Renal cortical epithelial cell (primary cell): ENCODE measurements at places on chromosomes 1 and 21.
A peak's percentile ranks its signal among the peaks of the same experiment; 100 is the strongest.

- DNase-seq: peak; percentile 33
Measured at GRCh38 chr1:78911956-78912880, 94.3 kb downstream of the ADGRL4 start.

GRCh38 chr1:164637461-164638375 is 78.7 kb downstream of the PBX1 start:
- DNase-seq: peak; percentile 82

- no peak for DNase-seq
Measured at GRCh38 chr1:6998267-6998666, 213.0 kb downstream of the CAMTA1 start.

GRCh38 chr1:184493987-184494388 is 107.2 kb downstream of the C1orf21 start:
- no peak for DNase-seq

DNA sequence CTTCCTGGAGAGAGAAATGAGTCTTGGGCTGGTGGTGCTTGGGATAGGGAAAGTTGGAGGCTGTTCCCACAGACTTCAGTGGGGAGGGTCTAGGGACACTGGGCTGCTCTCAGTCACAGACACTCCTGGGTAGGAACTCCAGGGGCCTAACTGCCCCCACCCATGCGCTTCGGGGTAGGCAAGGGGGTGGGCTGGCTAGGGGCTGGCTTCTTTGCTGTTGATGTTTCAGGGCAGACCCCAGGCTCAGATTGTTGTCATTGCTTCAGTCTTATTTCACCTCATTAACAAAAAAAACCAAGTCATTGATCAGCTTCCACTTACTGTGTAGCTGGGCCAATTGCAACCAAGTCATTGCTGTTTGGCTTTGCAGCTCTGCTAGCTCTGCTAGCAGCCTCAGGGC is 160.1 kb upstream of the CSF3R start:
- DNase-seq: no peak

DNA sequence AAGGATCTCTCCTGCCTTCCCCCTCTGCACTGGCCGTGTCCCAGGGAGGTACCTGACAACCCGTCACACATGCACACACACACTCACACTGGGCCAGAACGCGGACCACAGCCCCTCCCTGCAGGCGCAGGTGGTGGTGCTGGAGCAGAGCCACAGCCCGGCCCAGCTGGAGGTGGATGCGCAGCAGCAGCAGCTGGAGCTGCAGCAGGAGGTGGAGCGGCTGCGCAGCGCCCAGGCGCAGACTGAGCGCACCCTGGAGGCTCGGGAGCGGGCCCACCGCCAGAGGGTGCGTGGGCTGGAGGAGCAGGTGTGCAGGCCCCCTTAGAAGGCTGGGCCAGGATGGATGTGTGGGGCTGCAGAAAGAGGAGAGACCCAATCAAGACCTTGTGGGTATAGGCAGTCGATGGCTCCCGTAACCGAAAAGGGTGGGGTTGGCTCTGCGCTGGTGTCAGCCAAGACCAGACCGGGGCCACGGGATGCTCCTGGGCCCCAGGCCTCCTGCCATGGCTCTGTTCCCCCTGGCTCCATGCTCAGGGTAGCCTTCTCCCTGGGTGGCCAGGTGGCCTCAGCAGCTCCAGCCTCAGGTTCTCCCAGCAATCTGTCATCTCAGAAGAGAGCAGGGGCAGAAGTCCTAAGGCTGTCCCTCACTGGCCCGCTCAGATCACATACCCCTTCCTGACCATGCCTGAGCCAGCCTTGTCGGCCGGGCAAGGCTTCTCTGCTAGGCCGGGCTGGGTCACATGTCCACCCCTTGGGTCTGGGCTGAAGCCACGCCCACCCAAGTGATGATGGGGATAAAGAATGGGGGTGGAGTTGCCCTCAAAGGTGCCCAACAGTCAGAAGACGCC is 8.9 kb downstream of the MFAP2 start:
- DNase-seq: peak; percentile 67

GRCh38 chr1:21520899-21521716 is 11.9 kb downstream of the ALPL start:
- peak; percentile 71 for DNase-seq

GRCh38 chr21:33802481-33802880 is 113.1 kb downstream of the ATP5PO start:
- DNase-seq: no peak

DNA sequence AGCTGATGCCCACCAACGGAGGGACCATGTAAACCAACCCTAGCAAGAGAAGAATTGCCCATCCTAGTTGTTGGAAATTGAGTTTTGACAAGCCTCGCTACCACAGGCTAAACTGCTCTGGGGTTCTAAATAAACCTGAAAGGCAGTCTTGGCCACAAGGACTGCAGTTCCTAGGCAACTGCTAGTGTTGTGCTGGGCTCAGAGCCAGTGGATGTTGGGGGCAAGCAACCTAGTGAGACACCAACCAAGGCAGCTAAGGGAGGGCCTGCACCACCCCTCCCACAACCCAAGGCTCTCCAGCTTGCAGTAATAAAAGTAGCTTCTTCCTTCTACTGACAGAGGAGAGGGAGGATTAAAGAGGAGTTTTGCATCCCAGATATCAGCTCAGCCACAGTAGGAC is 102.4 kb upstream of the PKN2 start:
- peak; percentile 5 for DNase-seq

GRCh38 chr1:68313735-68314134 is 81.4 kb upstream of the WLS start:
- no peak for DNase-seq

- DNase-seq: peak; percentile 82
Measured at GRCh38 chr1:236502579-236502971, 21.2 kb upstream of the LGALS8 start.

- DNase-seq: no peak
Measured at GRCh38 chr1:91199988-91200387, 178.2 kb upstream of the ZNF644 start.

DNA sequence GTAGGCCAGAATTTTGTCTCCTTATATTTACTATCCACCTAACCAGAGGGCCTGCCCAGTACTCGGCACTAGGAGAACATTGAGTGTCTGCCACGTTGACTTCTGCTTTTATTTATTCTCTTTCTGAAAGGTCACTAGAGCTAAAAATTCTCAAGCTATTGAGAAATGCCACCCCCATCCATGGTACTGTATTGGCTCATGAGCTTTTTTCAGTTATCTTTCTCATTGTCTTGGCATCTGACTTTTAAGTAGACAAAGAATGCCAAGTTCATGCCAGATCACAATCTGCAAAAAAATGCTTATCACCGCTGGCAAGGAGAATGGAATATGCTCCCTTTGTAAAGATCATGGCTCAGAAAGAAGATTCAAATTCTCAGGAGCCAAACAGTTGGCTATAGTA is 49.8 kb upstream of the MROH9 start:
- DNase-seq: no peak

GRCh38 chr1:228314315-228314657 is 92.3 kb downstream of the TRIM11 start:
- DNase-seq: no peak

DNA sequence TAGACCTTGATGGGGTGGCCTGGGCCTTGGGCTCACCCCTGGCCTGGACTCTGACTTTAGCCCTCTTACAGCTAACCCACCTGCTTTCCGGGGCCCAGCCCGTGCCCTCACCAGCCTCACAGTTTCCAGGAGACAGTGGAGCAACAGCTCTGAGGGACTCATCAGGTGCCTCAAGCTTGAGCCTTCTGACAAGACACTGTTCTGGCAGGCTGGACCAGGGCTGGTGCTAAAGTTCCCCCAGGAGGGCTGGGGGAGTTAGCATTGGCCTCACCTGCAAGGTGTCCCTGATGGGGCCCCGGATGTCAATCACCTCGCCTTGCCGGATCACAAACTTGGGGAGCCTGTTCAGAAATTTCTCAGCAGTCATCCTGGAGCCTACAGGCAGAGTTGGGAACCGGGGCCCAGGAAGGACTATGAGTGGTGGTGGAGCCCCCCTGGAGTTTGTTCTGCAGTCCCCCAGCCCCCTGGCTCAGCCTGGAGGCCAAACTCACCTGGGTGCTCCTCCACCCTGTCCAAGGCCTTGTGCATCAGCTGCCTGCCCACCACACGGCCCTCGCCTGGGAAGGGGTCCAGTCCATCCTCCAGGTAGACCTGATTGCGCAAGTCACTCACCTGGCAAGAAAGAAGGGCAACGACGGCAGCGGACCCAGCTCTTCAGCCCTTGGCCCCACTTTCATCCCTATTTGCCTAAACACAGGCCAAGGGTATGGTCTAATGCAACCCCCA is 4.1 kb downstream of the SH3BGRL3 start:
- no peak for DNase-seq

DNA sequence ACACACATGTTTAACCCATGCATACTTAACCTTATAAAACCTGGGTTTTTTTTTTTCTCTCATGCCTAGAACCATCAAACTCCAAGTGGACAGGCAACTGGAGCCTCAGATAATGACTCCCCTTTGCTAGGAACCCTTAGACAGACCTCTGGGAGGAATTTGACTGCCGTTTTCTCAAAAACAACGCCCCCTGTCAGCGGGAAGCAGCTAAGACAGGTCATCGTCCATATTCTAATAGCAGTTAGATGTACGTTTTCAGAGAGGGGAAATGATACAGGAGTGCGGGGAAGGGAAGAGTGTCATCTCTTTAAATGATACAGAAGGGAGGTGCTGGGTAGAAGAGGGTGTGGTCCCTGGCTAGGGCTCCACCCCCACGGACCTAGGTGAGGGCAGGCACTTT is 34.7 kb downstream of the LRRC3 start:
- DNase-seq: no peak

DNA sequence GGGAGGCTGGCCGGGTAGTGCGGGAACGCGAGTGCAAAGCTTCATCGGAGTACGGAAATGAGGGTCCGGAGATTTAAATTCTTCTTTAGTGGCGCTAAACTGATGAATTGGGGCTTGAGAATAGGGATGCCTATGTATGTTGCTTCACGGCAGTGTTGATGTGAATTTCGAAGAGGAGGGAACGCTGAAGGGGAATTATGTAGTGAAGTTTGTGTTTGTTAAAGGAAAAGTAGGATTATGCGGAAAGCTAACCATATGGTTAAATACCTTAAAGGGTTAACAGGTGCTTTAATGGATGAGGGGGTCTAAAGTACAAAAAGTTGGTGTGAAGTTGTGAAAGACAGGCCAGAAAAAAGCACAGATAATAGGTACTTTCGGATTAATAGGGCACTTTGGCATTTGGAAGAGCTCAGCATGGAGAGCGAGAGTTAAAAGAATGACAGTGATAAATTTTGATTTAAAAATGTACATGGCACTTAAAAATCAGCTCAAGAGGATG is 1.4 kb downstream of the HS2ST1 start:
- no peak for DNase-seq

DNA sequence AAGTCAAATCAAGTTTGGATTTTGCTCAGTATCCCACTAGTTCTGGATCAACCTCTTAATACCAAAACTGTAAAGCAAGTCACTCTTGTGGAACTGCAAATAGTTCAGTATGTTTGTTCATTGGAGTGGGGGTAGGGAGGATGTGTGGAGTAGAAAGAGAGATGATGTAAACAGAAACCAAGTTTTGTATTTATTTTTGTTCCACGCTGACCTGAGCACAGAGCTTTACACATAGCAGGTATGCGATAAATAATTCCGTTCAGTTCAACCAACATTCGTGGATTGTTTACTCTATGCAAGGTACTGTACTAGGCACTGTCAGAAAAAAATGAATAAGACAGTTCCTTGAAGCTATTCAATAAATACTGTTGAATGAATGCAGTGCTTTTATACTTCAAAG is 4.5 kb upstream of the ZNF644 start:
- DNase-seq: peak; percentile 41

- DNase-seq: no peak
Measured at GRCh38 chr1:31920956-31921355, 17.2 kb downstream of the PTP4A2 start.

DNA sequence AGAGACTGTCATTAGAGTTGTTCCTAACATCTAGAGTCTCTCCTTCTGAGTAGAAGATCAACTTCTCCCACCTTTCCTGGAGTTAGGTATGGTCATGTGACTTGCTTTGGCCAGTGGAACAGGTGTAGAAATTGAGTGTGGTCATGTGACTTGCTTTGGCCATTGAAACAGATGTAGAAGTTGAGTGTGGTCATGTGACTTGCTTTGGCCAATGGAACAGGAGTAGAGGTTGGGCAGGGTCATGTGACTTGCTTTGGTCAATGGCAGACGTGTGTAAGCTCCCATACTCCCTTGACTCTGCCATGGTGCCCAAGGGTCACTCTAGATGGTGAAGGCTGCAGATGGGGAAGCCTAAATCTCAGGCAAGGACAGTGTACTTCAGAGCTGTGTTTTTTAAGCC is 306.0 kb downstream of the NPHP4 start:
- no peak for DNase-seq
